Pulmonary artery endothelial cell (primary cell): ENCODE measurements at places on chromosomes 3 and 15. TPM values are rescaled to one million over a fixed set of nuclear protein-coding genes. Genes with fewer than 3 reads are reported as not detected.
A peak's percentile ranks its signal among the peaks of the same experiment; 100 is the strongest.

DNA sequence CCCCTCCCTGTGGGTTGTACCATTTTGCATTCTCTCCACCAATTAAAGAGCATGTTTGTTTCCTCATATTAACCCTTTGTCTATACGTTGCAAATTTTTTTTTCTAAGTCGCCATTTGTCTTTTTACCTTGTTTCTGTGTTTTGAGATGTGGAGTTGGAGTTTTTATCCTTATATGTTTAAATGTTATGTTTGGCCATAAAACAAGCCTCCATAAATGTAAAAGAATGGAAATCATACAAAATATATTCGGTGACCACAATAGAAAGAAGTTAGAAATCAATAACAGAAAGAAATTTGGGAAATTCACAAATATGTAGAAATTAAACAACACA lies 29.2 kb downstream of the LRRK1 start:
- no peak for DNase-seq

GRCh38 chr3:125032100-125032643 lies 23.6 kb downstream of the HEG1 start:
- no peak for DNase-seq

GRCh38 chr3:150527464-150528255 lies 18.6 kb downstream of the SERP1 start:
- DNase-seq = no peak

DNA sequence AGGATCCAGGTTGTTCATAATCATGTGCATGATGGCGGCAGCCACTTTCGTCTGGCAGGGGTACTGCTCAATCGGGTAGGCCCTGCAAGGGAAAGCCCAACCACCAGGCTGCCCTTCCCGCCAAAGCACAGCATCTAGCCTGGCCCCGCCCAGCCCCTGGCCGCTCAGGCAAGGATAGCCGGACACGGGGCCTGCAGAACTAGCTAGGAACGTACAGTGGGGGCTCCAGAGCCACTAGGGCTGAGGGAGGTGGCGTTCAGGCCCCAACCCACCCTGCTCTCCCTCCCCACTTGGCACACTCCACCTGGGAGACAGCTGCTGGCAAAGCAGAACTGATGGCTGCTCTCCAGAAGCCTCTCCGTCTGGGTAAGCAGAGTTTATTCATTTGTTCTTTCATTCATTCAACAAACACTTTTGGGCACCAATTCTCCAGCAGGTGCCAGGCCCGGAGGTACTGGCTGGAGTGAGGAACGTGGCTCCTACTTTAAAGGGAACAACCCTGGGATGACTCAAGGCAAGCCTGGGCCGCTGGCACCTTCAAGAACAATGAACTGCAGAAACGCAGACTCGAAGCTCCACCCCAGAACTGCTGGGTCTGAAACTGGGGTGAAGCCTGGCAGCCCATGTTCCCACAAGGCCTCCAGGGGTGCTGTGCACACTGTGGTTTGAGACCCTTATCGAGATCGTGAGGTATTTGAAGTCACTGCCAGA lies 7.8 kb downstream of the UROC1 start:
- no peak for DNase-seq

- DNase-seq = no peak
Observed at GRCh38 chr15:52102463-52102862, 10.1 kb downstream of the BCL2L10 start.

- no peak for DNase-seq
Observed at GRCh38 chr15:48062148-48062872, 58.5 kb upstream of the SLC24A5 start.

Gene SOX2
- not detected in 2 replicates for total RNA-seq

Gene MYH15
- total RNA-seq = 0.21 and 0.26 TPM in 2 replicates

- no peak for DNase-seq
Observed at GRCh38 chr3:112304611-112305010, 10.6 kb upstream of the SLC9C1 start.

DNA sequence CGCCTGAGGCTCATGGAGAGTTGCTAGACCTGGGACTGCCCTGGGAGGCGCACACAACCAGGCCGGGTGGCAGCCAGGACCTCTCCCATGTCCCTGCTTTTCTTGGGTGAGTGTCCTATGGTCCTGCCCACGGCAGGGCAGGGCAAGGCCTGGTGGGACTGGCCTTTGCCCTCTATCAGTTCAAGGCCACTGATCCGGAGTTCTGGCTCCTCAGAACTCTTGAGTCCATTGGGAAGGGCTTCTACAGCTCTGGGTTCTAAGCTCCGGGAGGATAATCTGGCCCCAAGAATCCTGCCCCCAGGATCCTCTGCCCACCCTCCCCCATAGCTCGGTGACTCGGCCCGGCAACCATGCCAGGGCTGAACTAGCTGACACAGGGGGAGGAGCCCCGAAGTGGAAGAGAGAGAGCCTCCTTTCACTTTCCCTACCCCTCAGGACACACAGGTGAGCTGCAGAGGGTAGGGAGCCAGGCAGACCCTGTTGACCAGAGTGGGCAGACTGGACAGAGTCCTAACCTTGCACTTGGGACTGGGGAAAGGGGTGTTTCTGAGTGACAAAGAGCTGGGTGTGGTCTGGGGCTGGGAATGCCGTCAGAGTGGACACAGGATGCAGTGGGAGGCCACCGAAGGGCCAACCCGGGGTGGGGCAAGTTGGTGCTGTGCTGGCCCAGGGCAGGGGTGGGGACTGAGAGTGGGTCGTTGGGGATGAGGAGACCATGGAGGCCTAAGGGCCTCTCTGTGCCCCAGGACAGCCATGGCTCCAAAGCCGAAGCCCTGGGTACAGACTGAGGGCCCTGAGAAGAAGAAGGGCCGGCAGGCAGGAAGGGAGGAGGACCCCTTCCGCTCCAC lies 664 bp downstream of the PARP3 start:
- DNase-seq = no peak

- DNase-seq = no peak
Observed at GRCh38 chr15:20659265-20659664, 117.7 kb upstream of the GOLGA6L6 start.

DNA sequence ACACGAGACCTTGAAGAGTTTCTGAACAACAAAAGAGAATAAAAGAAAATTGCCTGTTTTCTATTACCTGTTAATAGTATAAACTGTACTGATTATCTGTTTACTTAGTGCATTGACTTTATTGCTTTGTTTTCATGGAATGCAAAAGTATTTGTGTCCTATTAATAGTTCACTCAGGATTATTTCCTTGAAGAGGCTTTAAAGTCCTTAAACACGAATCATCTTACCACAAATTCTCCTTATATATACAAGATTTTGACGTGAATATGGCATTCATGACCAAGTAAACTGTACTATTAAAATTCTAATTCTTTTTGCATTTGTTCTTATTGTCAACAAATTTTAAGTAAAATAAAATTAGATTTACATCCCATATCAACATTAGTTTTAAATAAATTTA lies 513.0 kb downstream of the NTRK3 start:
- no peak for DNase-seq

GRCh38 chr3:31028766-31029165 lies 134.3 kb upstream of the GADL1 start:
- no peak for DNase-seq

GRCh38 chr15:92906563-92907081 lies 6.5 kb downstream of the CHD2 start:
- DNase-seq = no peak

- no peak for DNase-seq
Observed at GRCh38 chr3:166570102-166570501, 732.9 kb upstream of the BCHE start.

DNA sequence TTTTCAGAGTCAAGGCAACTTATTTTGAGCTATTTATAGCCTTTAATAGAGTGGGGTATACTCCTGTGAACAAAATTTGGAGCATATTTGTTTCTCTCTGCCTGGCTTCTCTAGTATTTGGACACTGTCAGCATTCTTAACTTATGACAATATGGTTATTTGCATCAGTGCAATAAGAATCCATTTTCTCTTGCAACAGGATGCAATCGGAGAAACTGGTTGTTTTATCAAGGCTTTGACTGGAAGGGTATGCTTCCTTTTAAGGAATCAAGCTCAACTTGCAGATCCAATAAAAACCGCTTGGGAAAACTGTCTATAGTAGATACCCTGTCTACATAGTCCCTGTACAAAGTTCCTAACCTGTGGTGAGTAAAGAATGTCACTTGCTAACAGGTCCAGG lies 106.7 kb downstream of the DPH6 start:
- DNase-seq = no peak

Gene FBXW12
- 0.13 TPM in 1 of 2 replicates, not detected in the other for total RNA-seq

Gene CAMP
- total RNA-seq = not detected in 2 replicates

DNA sequence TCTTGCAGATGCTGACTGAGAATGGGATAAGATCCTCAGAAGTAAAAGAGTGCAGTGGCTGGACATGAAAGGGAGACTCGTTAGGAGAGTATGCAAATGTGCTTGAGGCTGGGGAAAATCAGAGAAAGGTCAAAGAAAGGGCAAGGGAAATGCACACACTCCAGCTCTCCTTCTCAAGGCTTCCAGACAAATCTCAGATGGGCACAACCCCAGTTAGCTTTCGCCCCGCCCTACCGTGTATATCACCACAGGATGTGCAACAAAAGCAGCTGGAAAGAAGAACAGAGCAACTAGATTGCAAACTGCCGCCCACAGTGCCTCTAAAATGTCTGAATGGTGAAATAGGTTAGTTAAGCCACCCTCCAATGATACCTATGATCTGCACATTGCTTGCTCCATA lies 63.9 kb downstream of the CERS3 start:
- DNase-seq = no peak

Gene FBXL22
- 0.11 and 0.13 TPM in 2 replicates for total RNA-seq

GRCh38 chr3:5197470-5198312 lies 10.2 kb downstream of the EDEM1 start:
- DNase-seq = no peak

Gene AGBL1
- total RNA-seq = not detected in 2 replicates

DNA sequence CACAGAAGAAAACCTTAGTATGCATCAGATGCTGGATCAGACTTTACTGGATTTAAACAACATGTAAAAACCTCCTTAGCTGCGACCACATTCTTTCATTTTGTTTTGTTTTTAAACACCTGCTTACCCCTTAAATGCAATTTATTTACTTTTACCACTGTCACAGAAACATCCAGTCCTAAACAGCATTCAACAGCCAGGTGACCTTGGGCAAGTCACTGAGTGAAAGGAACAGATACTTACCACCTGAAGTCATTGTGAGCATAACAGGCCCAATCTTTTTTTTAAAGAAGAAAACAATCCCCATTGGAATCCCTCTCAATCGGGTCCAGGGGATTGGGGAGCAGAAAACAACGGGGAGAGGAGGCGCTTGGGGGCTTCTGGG lies 390 bp downstream of the STARD5 start:
- no peak for DNase-seq

GRCh38 chr15:66860844-66861243 lies 158.8 kb downstream of the SMAD6 start:
- DNase-seq = no peak

DNA sequence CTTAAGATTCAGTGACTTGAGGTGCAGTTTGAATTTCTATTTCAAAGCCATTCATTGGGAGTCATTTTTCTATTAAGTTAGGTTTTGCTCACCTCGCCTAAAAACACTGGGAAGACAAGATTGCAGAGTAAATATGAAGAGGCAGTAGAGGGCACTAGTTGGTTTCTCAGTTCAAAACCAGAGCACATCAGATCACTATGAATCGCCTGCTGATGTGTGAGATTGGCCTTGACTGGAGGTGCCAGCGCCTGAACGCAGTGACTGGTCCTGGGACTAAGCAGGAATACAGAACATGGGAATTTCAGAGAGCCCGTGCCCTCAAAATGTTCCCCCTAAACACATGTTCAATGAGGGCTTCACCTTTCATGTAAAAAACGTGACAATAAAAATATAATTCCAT lies 229.0 kb downstream of the ITPR1 start:
- DNase-seq = peak; percentile 56

Gene ATP6V1A
- 113 and 157 TPM in 2 replicates for total RNA-seq

DNA sequence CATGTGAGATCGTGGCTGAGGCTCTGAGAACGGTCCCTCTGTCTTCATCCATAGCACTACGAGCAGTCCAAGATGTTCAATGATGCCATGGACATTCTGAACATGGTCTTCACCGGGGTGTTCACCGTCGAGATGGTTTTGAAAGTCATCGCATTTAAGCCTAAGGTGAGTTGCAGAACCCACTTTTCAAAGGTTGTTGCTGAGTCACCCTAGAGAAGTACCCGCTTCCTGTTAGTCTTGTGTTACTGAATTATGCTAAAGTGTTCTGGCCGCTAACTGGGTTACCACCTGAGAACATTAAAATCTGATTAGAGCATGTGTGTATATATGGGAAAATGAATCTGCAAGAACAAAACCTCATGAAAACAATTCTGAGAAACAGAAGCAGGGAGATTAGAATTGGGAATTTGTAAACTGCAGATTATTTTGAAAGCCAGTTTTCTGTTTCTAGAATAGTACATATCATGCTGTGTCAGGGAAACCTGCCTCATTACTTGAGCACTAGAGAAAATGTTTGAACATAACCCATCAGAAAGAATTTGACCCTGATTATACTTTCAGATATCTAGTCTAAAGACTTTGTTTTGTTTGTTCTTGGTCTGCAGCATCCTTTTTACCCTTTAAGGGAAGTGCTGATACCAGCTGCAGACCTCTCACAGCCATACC lies 92.6 kb downstream of the CHDH start:
- no peak for DNase-seq

DNA sequence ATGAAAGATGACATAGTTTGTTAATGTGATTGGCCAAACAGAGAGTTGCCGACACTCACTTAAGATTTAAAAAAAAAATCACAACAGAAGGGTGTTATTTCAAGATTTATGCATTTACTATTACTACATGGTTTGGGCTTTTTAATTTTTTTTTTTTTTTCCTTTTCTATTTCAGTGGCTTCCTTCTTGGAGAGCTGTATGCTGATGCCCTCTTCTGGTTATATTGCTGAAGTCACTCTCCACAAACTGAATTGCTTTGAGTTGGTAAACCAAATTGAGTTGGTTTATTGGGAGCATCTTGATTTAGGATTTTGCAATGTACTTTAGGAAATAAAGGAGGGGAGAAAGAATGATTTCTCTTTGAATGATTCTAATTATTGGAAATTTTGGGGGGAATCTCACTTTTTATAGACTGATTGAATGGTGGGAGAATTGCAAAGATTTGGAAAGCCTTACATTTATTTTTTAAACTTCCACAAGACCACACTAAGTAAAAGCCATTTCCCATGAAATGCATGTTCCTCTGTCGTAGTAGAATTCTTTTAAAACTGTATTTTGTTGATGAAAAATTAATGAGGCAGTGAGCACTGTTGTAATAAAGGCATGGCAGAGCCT lies 186.6 kb upstream of the FEZF2 start:
- DNase-seq = peak; percentile 19

- DNase-seq = peak; percentile 98
Observed at GRCh38 chr3:149615731-149616221, 42.0 kb downstream of the WWTR1 start.

GRCh38 chr3:198026620-198027019 lies 66.6 kb downstream of the LMLN start:
- DNase-seq = no peak

DNA sequence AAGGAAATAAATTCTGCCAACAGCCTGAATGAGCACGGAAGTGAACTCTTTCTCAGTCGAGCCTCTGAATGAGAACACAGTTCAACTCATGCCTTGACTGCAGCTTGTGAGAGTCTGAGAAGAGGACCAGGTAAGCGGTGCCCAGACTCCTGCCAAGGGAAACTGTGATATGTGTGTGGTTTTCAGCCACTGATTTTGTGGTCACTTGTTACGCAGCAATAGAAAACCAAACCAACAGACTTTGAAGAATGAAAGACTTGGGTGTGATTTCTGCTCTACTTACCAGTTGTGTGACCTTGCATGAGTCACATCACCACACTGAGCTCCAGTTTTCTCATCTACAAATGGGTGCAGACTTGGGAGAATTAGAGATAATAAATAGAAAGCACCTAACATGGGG lies 30.6 kb upstream of the FAM107A start:
- DNase-seq = no peak
